ENCODE measurements at places on chromosomes 7 and 10. TPM values are rescaled to one million over a fixed set of nuclear protein-coding genes. Genes with fewer than 3 reads are reported as not detected.
A peak's percentile ranks its signal among the peaks of the same experiment; 100 is the strongest.

DNA sequence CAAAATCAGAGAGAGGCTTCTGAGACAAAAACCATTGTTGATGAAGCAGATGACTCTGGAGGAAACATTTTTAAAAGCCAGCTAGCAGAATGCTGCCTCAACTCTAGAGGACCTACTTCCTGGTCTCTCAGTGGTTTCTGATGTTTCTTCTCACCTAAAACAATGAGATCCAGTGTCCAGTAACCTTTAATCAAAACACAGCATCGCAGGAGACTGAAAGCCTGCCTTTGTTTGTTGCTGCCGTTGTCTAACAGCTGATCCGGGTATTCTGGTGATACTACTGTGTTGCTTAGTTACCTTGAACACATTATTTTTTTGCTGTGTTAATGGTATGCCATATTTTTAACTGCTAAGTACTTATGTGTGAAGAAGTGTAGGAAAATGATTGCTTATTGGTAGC, 70.9 kb downstream of the WIPF3 start:
- no peak for DNase-seq

- DNase-seq = peak; percentile 85
These were observed 221.3 kb downstream of the ARHGAP12 start for GRCh38 chr10:31707093-31708039.

GRCh38 chr10:35533565-35533964, 71.6 kb upstream of the GJD4 start:
- DNase-seq = no peak

- no peak for DNase-seq
These were observed 185.1 kb upstream of the AGK start for GRCh38 chr7:141366091-141366621.

DNA sequence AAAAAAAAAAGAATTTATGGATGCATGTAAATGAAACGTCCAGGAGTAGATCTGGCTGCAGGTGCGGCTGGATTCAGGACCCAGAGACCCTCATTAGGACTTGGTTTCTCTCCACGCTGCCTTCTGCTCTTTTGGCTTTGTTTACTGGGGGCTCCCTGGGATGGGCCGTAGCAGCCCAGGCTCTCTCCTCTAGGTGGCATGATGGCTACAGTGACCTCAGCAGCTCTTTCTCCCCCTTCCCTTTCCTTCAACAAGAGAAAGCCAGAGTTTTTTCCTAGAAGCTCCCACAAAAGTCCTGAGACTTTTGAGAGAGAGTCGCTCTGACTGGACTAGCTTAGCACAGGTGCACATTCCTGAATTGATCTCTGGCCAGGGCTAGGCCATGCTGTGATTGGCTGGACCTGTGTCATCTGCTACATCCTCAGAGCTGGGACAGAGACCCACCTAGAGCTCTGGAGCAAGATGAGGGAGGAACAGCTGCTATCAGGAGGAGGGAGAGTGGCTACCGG, 67.8 kb upstream of the PDCD4 start:
- DNase-seq = peak; percentile 59

DNA sequence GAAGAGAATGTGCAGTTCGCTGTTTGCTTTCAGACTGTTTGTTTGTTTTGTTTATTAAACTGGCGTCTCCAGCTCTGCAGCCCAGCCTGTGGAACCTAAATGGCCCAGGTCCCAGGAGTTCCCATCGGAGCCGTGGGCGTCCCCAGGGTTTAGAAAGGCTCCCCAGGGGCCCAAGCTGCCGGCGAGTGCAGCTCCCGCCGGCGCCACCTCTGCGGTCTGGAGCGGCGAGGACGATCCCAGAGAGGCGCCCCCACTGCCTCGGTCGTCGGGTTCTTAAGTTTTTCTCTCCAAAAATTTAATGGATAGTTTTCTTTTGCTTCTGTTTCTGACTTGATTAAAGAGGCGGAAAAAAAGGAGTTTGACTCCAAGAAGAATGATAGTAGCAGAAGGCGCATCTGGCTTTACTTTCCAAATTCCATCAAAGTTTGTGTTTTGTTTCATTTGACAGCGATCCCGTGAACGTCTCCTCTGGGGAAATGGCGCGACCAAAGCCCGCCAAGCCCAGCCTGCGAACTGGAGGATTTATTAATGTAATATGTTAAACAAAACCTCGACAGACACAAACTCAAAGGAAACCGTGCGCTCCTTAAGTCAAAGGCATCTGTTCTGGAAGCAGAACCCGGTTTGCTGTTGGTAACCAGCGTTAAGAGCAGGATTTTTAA, 718 bp upstream of the FZD1 start:
- DNase-seq = peak; percentile 4

- no peak for DNase-seq
These were observed 476.3 kb upstream of the FOXK1 start for GRCh38 chr7:4205828-4206227.

- no peak for DNase-seq
These were observed 101.3 kb upstream of the DKK1 start for GRCh38 chr10:52212802-52213201.

DNA sequence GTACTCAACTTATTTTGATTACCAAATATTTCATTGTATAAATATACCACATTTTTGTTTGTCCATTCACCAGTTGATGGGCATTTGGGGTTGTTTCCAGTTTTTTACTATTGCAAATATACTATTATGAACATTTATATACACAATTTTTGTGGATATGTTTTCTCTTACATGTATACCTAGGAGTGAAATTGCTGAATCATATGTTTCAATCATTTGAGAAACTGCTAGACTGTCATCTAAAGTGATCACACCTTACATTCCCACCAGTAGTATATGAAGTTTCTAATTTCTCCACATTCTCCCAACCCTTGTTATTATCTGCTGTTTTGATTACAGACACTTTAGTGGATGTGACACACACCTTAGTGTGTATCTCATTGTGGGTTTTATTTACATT, 257.9 kb downstream of the ABCA13 start:
- no peak for DNase-seq

GRCh38 chr10:129648856-129649255, 181.8 kb downstream of the MGMT start:
- DNase-seq = no peak

GRCh38 chr10:101379663-101380352, 25.8 kb downstream of the BTRC start:
- DNase-seq = no peak

DNA sequence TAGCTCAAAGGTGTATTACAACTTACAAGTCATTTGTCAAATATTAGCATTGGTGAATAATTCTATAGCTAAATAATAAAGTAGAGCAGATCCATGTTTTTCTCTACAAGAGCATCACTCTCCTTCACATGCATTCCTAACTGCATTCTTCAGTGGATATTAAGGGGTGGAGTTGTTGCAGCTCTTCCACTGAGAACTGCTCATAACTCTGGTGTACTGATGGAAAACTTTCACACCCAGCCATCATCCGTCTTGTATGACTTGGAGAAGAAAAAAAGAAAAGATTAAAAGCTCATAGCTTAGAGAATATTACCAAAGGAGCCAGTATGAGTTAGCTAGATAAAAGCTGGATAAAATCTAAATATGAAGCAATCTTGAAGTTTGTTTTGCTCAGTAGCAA, 10.2 kb upstream of the FAM13C start:
- DNase-seq = no peak

GRCh38 chr10:69453795-69454194, 2.5 kb downstream of the TSPAN15 start:
- no peak for DNase-seq

DNA sequence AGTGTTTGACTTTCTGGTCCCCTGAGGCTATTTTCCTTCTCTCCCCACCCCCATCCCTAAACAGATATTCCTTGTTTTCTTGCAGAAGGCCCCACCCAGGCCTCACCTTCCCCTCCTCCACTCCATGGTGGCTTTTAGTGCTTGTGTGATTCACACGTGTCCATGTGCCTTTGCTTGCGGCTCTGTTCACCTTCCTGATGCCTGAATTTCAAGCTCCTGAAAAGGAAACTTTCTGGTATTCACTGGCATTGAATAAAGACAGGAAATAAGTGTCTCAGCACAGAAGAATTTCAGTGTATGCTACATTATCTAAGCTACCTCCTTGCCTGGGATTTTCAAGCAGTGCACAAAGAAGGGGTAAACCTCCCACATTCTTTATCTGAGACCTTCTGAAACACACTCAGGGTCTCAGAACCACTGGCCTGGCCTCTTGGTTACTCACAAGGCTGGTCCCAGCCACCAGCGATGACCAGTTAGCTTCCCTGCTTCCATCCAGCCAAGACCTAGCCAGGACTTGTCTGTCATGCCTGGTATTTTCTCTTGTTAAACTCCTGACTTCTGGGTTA, 17.2 kb upstream of the UBE2H start:
- DNase-seq = no peak

DNA sequence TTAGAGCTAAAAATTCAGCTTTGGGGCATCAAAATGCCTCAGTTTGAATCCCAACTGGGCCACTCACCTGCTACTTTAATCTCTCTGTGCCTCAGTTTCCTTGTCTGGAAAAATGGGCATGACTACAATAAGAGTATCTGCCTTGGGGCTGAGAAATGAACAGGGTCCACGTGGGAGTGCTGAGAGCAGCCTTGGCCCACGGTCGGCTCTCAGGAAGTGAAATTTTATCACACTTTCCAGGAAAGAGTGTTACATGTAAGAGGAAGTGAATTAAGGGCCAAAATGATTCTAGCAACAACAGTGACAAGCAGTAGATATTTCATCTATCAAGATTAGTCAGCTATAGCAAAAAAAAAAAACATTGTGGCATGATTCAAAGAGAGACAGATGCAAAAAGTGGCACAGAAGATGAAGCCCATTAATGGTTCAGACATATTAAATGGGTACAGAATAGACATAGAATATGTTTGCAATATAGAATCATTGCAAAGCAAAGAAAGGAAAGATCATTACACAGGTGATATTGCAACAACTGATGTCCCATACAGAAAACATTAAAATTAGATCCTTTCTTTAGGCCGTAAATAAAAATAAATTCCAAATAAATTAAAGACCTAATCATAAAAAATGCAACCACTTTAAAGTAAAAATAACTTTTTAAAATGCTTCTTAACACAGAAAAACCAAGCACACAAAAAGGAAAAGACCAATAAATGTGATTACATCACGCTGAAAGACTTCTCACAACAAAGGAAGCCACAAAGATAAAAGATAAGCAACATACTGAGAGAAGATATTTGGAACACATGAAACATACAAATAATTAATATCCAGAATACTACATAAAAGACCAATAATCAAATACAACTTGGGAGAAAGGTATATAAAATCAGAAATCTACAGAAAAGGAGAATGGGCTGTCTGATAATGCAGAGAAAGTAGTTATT, 4.3 kb downstream of the TMEM273 start:
- DNase-seq = peak; percentile 28

DNA sequence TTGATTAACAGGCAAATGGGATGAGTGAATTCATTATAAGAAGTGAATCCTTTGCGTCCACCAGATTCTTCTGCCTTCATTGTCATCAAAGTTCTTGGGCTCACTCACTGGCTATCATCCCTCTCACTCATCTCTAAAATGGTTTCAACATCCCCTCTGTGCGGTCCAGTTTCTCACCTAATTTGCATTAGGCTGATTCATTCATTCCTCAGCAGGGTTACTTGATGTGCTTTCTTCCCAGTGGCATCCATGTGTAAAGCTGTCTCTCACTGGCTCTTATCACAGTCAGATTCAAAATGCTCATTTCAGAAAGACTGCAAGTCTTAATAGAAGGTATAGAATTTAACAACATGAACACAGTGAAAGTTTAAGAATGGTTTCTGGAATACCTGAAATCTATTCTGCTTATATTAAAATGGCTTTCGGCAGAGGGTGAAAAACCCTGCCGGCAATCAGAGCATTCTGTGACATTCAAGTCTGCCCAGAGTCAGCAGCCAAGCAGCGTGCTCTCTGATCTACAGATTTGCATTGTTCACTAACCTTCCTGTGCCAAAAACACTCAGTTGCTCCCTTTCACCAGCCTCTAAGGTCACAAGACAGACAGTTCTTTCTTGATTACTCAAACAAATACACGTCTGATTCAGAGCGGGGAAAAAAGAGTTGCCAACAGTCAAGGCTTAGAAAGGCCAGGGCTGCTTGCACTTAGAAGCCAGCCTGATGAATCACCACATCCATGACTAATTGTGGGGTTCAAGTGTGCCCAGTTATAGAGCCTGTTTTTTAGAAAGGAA, 106.7 kb downstream of the TES start:
- peak; percentile 59 for DNase-seq

- no peak for DNase-seq
These were observed 273.9 kb upstream of the ZNF32 start for GRCh38 chr10:43922335-43923280.

DNA sequence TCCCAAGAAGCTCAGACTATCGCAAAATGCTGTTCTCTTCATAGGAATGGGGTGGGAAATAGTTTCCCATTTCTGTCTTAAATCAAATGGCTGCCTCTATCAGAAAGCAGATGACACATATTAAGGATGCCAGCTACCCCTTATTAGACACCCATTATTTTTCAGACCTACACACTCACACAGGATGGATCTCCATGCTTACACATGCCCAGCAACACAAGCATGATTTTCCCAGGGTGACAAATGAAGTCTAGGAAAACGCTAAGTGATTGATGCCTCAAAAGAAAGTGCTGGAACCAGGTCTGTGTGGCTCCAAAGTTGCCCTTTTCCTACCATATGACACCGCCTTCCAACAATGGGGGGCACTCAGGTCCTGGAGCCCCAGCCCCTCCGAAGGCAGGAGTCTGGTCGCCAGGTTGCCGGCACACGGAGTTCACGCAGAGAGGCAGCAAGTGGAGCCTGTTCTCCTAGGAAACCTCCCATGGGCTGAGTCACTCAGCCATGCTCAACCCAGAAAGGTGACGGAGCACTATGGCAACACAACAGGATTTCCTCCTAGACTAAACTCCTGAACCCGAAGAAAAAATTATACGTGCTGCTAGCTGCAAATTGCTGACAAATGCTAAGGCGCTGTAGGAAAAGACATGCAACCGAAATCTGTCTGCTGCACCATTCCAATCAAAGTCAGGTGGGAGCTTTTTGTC, 19.8 kb downstream of the VOPP1 start:
- no peak for DNase-seq

DNA sequence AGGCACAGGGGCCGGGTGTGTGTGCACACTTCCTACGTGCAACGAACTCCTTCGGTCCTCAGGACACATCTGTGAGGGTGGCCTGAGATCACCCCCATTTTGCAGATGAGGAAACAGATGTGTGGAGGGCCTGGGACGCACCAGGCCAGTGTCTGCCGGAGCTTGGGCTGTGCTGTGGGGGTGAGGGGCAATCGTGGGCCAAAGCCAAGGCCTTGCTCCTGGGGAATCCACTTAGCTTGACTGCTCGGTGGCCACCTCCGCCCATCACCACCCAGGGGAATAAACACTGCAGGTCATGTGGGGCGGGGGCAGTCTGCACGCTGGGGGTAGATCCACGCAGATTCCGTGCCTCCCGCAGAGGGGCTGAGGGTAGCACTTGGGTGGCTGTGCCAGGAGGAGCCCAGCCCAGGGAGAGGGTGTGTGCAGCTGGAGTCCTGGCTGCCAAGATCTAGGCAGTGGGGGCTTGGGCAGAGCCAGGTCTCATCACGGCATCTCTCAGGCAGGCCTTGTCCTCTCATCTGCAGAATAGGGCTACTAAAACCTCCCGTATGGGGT, 70.8 kb upstream of the EN2 start:
- DNase-seq = no peak

The FBXL13 gene
- 0.74 TPM for total RNA-seq

The CACUL1 gene
- 18.4 TPM for total RNA-seq

The ZMYND11 gene
- 11.0 TPM for total RNA-seq

The ITPRID1 gene
- not detected for total RNA-seq

The SLC39A12 gene
- total RNA-seq = not detected

The SCIN gene
- 0.36 TPM for total RNA-seq

The HOGA1 gene
- total RNA-seq = not detected

The PSD gene
- total RNA-seq = 6.2 TPM

The PLEKHA8 gene
- total RNA-seq = 8.7 TPM

The PDE6C gene
- not detected for total RNA-seq
